Psoas muscle (tissue), 8 donors: ENCODE measurements at places on chromosomes 7 and 10. TPM values are rescaled to one million over a fixed set of nuclear protein-coding genes. Genes with fewer than 3 reads are reported as not detected.

The ANKRD7 gene
- polyA plus RNA-seq = 0.30 TPM

- no peaks in the 10 kb centered on the region for H3K36me3 ChIP-seq
- H3K4me1 ChIP-seq = peaks cover 3% of the 10 kb centered on the region
- H3K4me3 ChIP-seq = no peak overlapping the region
- DNase-seq = peak; percentile 78
Measured at GRCh38 chr10:34031400-34031799, 696.9 kb upstream of the NRP1 start.

GRCh38 chr7:22442187-22442881 lies 57.7 kb downstream of the STEAP1B start:
- no peaks in the 10 kb centered on the region for H3K36me3 ChIP-seq
- H3K27me3 ChIP-seq = no peaks in the 10 kb centered on the region
- H3K4me3 ChIP-seq = no peak overlapping the region
- H3K27ac ChIP-seq = no peak overlapping the region
- H3K4me1 ChIP-seq = peaks cover 25% of the 10 kb centered on the region
- DNase-seq = no peak

GRCh38 chr7:55006499-55006898 lies 12.3 kb upstream of the EGFR start:
- no peak overlapping the region for H3K4me3 ChIP-seq
- no peak for DNase-seq
- H3K27ac ChIP-seq = no peak overlapping the region
- no peaks in the 10 kb centered on the region for H3K4me1 ChIP-seq

DNA sequence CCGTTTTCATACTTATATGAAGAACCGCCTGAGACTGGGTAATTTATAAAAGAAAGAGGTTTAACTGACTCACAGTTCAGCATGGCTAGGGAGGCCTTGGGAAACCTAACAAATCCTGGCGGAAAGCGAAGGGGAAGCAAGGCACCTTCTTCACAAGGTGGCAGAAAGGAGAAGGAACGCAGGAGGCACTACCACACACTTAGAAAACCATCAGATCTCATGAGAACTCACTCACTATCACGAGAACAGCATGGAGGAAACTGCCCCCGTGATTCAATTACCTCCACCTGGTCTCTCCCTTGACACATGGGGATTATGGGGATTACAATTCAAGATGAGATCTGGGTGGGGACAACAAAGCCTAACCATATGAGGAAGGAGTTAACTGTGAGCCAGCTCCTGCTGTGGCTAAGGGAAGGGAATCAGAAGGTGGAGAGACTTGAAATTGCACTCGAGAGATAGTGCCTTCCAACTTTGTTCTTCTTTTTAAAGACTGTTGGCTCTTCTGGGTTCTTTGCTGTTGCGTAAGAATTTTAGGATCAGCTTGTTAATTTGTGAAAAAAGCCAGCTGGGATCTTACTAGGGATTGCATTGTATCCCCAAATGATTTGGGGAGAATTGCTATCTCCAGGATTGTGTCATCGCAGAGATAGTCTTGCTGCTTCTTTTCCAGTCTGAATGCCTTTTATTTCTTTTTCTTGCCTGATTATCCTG lies 21.0 kb downstream of the OPTN start:
- H3K27ac ChIP-seq = peak overlapping the region; percentile 19
- no peaks in the 10 kb centered on the region for H3K27me3 ChIP-seq
- H3K4me1 ChIP-seq = peaks cover 45% of the 10 kb centered on the region
- peaks cover 2% of the 10 kb centered on the region for H3K36me3 ChIP-seq
- H3K4me3 ChIP-seq = no peak overlapping the region
- no peak for DNase-seq

The GRID2IP gene
- not detected for polyA plus RNA-seq

GRCh38 chr7:132087421-132087820 lies 488.8 kb downstream of the PLXNA4 start:
- no peak overlapping the region for H3K27ac ChIP-seq
- no peak for DNase-seq
- peaks cover 3% of the 10 kb centered on the region for H3K4me1 ChIP-seq
- no peaks in the 10 kb centered on the region for H3K36me3 ChIP-seq
- H3K4me3 ChIP-seq = no peak overlapping the region

GRCh38 chr7:116284390-116284789 lies 74.1 kb downstream of the TES start:
- no peaks in the 10 kb centered on the region for H3K27me3 ChIP-seq
- H3K36me3 ChIP-seq = no peaks in the 10 kb centered on the region
- DNase-seq = no peak

DNA sequence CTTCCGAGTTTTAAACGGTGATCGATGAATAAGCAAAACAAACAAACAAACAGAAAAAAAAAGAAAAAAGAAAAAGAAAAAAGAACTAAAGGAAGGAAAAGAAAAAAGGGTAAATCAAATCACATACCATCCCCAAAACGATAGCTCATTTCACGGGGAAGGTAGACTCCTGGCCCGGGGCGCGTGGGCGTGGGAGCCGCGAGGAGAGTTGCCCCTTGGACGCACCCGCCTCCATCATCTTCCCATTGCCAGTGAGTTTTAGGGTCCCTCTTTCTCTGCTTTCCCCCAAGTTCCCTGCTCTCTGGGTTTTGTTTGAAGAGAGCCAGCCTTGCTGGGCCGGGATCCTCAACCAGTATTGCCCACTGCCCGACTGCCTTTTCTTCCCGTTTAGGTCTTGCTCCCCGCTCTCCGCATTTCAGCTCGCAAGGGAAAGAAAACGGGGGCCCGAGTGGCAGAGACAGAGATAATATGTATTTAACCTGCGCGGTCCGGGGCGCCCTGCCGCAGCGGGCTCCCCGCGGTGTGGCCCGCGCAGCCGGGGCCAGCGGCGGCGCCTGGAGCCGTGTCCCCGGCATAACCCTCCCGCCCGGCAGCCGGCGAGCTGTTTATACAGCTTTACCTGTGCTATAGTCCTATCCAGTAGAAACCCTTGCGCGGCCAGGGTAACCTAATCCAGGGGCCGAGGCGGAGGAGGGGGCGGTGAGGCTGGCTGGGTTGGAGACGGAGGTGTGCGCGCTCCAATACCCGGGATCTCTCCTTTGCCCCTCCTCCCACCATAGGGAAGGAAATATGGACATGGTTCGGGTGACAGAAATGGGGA lies 5.2 kb upstream of the GATA3 start:
- no peaks in the 10 kb centered on the region for H3K36me3 ChIP-seq
- peaks cover 40% of the 10 kb centered on the region for H3K4me1 ChIP-seq
- peaks cover 68% of the 10 kb centered on the region for H3K27me3 ChIP-seq
- no peak overlapping the region for H3K27ac ChIP-seq
- DNase-seq = no peak
- H3K4me3 ChIP-seq = peak overlapping the region; percentile 65

- H3K4me1 ChIP-seq = peaks cover 24% of the 10 kb centered on the region
- no peaks in the 10 kb centered on the region for H3K27me3 ChIP-seq
- H3K4me3 ChIP-seq = peak overlapping the region; percentile 81
- H3K36me3 ChIP-seq = peaks cover 35% of the 10 kb centered on the region
Measured at GRCh38 chr7:23299770-23300300, 696 bp downstream of the MALSU1 start.

The CHST15 gene
- polyA plus RNA-seq = 10.4 TPM
